Foreskin melanocyte (primary cell): ENCODE measurements at places on chromosomes 2 and 18.

DNA sequence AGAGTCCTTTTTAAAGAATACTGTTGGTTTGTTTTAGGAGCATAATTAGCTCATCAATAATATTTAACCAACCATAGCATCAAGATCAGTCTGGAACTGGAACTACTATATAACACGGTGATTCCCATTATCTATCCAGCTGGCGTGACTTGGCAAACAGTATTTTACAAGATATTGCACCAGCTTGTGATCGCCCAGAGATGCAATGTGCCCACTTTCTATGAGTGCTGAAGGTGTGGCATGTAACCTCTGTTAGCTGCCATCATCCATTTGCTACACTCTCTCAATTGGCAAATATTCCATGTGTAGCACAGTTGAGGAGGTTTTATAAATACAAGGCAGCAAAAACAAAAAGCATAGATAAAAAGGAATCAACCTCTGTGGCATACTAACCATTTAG is 64.9 kb downstream of the FIGN start:
- DNase-seq, result no peak

DNA sequence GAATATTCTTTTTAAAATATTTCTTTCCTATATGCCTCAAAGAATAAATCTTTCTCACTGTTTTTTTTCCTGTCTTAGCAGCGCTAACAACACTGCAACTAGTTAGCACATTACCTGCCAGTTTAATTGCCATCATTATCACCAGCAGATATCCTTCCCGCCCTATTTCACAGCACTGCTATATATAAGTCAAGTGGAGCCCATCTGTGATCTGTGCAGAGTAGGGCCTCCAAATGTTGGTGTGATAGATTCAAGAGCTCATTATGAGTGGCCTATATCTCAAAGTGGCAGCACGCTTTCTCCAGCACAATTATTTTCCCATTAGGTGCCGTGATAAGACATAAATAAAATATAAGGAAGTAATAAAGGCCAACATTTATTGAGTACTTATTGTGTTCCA is 19.8 kb upstream of the RGPD4 start:
- no peak for DNase-seq

DNA sequence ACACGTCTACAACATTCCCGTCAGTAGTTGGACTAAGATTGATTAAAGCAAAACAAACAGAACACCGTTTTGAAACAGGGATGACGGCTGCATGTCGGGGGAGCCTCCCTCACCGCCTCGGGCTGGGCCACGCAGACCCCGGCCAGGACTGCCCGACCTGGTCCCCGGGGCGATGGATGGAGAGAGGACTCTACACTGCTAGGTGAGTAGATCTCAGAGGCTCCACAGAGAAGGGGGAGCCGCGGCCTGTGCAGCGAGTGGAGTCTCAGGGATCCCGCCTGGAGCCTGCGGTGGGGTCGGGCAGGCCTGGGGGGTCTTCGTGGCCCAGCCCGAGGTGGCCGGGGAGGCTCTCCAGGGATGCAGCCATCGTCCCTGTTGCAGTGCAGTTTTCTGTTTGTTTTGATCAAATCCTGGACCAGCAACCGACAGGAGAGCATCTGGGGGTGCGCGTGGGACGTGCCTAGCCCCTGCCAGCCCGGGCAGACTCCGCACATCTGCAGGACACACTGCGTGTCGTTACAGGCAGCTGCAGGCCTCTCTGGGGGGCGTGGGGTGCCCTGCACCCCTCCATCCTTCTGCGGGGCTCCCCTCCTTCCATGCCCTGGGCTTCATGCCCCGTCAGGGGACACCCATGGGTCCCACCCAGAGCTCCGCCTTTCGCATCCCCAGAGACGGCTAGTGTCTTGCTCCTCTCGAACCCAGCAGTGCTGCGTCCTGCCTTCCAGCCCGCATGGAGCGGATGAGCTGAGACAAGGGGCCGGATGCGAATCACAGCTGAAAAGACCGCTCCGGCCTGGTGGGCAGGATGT is 143.6 kb downstream of the RTP5 start:
- no peak for DNase-seq

GRCh38 chr2:145652571-145653545 is 1132.9 kb upstream of the ZEB2 start:
- no peak for DNase-seq

GRCh38 chr2:13240061-13240460 is 523.3 kb downstream of the TRIB2 start:
- DNase-seq, result no peak

DNA sequence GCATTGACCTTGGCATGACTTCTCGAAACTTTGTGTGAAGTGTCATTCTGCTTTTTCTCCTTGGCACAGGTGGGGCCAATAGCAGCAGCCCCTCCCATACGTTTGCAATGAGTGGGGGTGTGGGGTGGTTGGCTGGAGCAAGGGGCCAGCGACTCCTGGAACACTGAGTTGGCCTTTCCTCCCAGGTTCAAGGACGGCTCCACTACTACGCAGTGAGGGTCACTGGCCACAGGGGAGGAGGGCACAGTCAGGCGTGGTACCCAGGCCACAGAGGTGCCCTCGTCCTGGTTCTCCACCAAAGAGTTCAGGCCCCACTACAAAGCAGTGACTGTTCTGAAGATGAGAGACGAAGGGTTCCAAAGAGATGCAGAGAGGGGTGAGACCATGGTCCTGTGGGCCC is 70.6 kb upstream of the OTOS start:
- DNase-seq, result no peak

DNA sequence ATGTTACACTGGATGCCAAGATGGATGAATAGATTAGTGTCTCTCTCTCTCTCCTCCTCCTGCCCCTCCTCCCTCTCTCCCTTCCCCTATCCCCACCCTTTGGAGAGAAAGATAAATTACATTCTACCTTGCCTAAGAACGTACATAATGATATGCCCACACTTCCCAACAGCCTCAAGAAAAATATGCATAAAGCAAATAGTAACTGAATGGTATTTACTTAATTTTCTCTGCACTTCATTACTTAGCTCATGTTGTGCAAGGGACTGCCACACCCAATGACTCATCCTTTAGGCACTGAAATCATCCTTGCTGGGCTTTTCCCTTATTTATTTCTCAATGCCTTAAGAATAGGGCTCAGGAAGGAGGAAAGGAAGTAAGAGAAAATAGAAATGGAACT is 137.3 kb upstream of the PID1 start:
- peak; percentile 46 for DNase-seq

DNA sequence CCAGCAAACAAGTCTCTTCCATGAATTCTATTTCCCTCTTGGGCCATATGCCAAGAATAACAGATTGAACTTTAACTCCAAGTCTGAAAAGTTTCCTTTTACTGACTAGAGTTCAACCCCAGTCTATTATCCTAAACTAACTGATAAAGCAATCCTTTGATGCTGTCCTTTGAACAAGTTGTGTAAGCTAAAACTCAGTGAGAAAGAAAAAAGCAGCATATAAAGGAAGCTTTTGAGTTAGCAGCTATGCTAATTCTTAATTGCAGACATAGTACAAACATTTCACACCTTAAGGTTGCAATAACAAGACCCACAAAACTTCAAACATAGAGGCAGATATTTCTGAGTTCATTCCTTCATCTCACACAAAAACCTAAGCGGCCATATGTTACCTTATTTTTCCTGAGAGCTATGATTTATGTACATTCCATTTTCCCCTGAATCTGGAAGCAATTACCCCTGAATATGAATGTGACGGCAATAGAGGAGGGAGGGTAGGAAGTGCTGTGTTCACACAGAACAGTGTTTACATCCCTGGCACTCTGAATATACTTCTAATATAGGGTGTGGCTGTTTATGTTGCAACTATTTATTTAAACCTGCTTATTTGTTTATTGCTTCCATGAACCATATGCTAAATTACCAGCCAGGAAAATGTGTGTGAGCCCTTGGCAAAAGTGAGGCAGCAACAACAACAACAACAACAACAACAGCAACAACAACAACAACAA is 180.6 kb downstream of the IRS1 start:
- DNase-seq, result peak; percentile 49

DNA sequence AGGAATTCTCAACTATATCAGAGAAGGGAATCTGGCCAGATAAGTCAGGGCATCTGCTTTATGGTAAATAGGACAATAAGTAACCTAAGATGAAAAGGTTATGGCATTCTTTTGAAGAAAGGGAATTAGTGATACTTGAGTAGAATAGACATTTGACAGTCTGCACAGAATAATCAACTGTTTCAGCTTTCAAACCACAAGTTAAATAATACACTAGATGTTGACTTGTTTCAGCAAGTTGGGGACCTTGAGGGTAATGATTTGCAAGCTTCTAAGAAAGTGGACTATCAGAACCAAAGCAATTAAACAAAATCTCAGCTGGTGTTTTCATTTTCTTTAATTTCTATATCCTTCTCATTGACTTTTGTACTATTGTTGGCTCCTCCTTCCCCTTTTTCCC is 54.5 kb downstream of the SLC39A10 start:
- DNase-seq, result no peak

- no peak for DNase-seq
These were observed 258.1 kb downstream of the ALK start for GRCh38 chr2:29663268-29663667.

- DNase-seq, result no peak
These were observed 188.0 kb upstream of the PKDCC start for GRCh38 chr2:41859615-41860514.

DNA sequence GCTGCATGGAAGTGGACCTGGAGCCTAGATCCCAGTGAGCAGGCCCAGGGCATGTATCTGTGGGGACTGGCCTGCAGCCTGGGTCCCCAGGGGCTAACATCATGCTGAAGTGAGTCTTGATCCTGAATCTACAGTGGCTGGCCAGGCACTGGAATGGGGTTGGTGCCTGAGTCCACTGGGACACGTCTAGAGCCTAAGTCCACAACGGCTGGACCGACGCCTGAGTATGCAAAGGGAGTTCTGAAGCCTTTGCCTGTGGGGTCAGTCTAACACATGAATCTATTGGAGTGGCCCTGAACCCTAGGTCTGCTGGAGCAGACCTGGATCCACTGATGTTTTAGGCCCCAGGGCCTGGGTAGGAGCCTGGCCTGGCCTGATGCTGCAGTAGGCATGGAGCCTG is 665.5 kb downstream of the DCDC2C start:
- DNase-seq, result no peak
